ENCODE measurements at places on chromosomes 2 and 18.
A peak's percentile ranks its signal among the peaks of the same experiment; 100 is the strongest.

- no peak for DNase-seq
Observed at GRCh38 chr2:236572482-236572881, 2.9 kb downstream of the ACKR3 start.

DNA sequence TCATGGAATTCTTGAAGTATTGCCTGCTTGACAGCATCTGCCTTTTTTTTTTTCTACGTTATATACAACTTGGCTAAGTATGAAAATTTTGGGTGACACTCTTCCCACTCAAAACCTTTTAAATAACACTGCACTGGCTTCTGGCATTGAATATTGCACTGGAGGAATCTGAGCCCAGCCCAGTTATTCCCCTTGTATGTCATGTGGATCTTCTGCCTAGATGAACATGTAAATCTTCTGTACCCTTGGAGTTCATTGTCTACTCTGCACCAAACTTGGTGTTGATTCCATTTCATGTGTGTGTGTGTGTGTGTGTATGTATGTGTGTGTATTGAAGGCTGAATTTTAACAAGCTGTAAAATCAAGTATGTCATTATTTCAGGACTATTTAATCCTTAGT, 59.4 kb downstream of the NAPG start:
- no peak for DNase-seq

- DNase-seq: no peak
Observed at GRCh38 chr2:151805343-151805742, 22.9 kb downstream of the ARL5A start.

DNA sequence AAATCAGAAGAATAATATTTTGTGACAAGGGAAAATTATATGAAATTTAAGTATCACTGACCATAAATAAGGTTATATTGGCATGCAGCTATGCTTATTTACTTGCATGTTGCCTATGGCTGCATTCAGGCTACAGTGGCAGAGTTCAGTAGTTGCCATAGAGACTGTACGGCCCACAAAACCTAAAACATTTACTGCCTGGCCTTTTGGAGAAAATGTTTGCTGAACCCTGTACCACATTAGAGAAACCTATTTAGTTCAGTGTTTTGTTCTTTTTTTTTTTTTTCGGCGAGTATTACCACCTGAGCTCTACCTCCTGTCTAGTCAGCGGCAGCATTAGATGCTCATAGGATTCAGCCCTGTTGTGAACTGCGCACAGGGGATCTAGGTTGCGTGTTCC, 163.7 kb downstream of the MCFD2 start:
- DNase-seq: no peak

DNA sequence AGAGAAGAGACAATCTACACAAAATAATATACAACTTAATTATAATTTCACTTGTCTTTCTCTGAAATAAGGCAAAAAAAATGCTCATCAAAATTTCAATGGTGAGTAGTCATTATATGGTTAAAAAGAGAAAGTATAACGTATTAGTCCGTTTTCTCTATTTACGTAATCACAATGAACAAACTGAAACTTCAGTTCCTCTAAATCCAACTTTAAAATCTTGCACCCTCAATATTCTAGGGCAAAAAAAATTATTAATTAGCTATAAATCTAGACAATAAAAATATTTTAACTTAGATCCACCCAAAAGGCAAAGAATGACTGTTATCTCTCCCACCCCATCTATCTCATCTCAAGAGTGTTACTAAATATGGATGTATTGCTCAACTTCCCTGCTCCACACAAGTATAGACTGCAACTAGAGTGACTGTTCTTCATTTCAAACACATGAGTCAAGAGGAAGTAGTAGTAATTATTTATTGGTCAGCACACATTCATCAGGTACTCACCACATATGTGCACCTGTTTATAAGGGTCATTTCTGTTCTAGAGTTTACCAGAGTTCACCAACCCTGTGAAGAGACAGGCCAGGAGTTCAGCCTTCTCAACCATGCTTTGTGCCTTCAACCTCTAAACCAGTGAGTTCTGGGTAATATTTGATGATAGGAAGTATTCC, 36.4 kb downstream of the STK39 start:
- DNase-seq: no peak

GRCh38 chr18:22563164-22563583, 145.5 kb upstream of the CTAGE1 start:
- peak; percentile 65 for DNase-seq

- DNase-seq: no peak
Observed at GRCh38 chr18:11923450-11923849, 15.3 kb upstream of the MPPE1 start.

DNA sequence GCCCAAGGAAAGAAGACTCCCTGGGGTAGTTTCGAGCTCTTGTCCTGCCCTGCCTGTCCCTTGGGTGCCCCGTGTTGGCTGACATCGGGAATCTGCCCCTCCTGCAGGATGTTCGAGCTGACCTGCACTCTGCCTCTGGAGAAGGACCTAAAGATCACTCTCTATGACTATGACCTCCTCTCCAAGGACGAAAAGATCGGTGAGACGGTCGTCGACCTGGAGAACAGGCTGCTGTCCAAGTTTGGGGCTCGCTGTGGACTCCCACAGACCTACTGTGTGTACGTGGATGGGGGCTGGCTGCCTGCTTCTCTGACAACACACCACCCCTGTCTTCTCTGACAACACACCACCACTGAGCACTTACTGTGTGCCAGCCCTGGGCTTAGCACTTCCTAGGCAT, 210.8 kb downstream of the DYSF start:
- DNase-seq: no peak

DNA sequence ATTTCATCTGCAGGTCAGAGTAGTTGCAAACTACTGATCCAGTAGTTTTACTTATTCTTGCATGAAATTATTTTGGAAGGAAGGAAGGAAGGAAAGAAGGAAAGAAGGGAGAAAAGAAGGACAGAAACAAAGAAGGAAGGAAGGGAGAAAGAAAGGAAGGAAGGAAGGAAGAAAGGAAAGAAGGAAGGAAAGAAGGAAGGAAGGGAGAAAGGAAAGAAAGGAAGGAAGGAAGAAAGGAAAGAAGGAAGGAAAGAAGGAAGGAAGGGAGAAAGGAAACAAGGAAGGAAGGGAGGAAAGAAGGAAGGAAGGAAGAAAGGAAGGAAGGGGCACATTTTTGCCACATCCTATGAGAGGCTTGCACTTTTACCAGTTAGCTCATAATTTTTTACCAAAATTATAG, 186.2 kb downstream of the LRRTM4 start:
- DNase-seq: no peak

DNA sequence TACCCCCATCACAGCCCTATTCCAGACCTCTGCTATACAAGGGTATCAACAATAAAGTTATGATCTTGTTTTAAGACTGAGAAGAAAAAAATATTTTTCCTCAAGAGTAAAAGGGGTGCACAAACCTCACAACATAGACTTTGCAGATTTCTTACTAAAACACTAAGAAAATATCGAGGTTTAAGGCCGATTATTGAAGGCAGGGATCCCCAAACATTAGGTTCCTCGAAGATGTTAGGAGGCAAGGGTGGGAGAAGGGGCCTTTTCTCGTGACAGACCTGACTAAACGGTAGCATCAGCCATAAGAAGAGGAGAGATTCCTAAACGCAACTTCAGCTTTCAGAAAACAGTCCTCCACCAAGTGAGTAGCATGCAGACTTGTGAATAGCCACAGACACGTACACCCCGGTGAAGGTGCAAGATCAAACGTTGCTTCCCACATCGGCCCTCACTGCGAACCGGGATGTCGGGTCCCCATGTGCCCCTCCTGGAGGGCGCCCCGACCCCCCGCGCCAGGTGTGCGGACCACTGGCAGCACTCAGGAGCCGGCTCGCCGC, 678 bp downstream of the PIAS2 start:
- peak; percentile 32 for DNase-seq

DNA sequence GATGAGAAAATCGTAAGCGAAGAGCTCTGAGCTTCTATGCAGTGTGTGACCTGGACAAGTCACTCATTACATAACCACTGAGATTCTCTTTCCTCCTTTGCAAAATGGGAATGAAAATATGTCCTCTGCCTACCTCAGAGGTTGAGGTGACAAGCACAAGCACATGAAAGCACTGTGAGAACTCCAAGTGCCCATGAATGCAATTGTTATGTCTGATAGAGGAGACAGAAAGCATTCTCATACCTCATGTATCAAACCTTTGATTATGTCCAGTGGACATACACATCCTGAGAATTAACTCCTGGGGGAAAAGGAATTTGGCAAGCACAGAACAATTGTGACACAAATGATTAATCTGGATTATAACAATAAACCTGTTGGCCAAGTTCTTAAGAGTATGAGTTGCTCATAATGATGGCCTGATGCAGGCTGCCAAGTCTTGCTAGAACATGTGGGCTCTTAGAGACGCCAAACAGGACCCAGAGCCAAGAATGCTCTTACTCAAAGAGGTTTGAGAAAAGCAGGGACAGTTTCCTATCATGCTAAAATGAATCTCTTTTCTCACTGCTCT, 8.5 kb upstream of the RMDN2 start:
- DNase-seq: peak; percentile 73

- DNase-seq: no peak
Observed at GRCh38 chr2:201559067-201559710, 84.1 kb downstream of the TMEM237 start.

- DNase-seq: no peak
Observed at GRCh38 chr2:149901231-149901859, 313.8 kb upstream of the MMADHC start.

- DNase-seq: no peak
Observed at GRCh38 chr18:77250501-77250925, 865 bp downstream of the GALR1 start.

DNA sequence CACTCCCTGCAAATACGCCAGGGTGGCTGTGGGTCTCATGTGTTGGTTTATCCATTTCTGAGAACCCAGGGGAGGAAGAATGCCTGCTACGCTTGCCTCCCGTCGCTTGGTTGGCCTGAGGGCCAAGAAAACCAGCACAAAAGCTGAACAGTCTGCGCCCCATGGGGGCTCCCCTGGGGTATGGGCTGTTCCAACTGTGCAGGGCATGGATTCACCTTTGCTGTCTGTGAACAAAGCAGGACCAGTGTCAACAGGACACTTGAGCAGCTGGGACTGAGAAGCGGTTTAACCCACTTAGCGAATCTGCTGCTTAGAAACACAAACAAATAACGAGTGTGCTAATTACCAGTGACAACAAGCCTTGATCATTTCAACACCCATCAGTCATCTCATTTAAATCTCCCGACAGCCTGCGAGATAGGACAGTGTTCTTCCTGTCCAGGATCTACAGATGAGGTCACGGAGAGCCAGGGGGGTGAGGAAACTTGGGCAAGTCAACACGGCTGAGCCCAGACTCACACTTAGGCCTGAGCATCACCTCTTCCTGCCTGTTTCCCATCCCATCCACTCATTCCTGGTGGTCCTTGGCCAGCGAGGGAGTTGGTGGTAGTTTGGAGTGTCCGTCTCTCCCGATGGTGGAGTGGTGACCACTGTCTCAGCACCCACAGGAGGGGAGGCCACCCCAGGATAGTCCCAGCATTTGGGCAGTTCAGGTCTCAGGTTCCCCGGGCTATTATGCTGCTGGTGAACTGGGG, 111.6 kb upstream of the HAAO start:
- DNase-seq: no peak

- no peak for DNase-seq
Observed at GRCh38 chr2:14516844-14517243, 115.7 kb upstream of the LRATD1 start.

DNA sequence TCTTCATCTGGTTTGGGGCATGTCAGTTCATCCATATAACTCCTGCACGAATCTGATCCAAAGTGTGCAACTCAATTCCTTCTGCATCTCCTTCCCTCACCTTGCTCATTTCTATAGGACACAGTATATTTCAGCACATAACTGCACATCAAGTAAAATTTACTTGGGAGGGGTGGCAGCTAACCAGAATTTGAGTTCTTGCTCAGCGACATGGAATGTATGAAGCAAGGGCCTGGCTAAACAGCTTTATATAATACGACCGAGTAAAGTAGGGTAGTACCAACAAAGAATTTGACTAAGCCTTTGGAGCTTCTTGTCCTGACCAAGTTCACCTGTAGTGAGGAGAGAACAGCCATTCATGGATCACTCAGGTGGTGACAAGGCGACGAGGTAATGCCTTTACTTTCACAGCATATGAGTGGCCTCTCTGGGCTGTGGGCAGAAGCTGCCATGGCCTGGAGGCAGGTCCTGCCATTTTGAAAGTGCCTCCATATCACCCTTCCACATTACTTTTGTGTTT, 570.2 kb upstream of the TNP1 start:
- no peak for DNase-seq

- no peak for DNase-seq
Observed at GRCh38 chr2:52710810-52711618, 1056.6 kb upstream of the CHAC2 start.

GRCh38 chr18:30748541-30748940, 294.0 kb downstream of the DSC3 start:
- no peak for DNase-seq

- DNase-seq: no peak
Observed at GRCh38 chr2:68994864-68995263, 18.1 kb upstream of the ANTXR1 start.

DNA sequence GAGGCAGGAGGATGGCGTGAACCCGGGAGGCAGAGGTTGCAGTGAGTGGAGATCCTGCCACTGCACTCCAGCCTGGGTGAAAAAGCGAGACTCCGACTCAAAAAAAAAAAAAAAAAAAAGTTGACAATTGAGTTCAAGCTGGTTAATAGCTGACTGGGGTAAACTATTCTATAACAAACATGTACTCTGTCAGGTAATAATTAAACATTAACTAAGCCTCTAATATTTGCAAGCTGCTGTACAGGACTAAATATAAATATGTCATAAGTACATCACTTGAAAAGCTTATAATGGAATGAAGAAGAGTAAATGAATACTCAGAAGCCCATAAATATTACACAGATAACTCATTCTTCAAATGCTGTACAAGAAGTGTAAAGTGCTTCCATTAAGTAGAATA, 190.4 kb upstream of the CRIM1 start:
- DNase-seq: no peak

GRCh38 chr18:67266246-67267237, 250.0 kb downstream of the DSEL start:
- DNase-seq: no peak

- DNase-seq: peak; percentile 20
Observed at GRCh38 chr18:12598181-12598930, 59.6 kb downstream of the SPIRE1 start.

- no peak for DNase-seq
Observed at GRCh38 chr2:8790739-8791162, 46.7 kb downstream of the KIDINS220 start.

- no peak for DNase-seq
Observed at GRCh38 chr2:176206682-176207081, 18.2 kb downstream of the HOXD1 start.

- peak; percentile 97 for DNase-seq
Observed at GRCh38 chr2:45650851-45651414, 542 bp upstream of the PRKCE start.

- peak; percentile 47 for DNase-seq
Observed at GRCh38 chr2:88880441-88880953, 189.0 kb downstream of the RPIA start.
